ENCODE measurements at places on chromosomes 12 and 14.

GRCh38 chr12:103705927-103706326 lies 118.9 kb downstream of the STAB2 start:
- DNase-seq, result no peak

- DNase-seq, result no peak
Observed at GRCh38 chr12:5440978-5441377, 9.1 kb downstream of the NTF3 start.

DNA sequence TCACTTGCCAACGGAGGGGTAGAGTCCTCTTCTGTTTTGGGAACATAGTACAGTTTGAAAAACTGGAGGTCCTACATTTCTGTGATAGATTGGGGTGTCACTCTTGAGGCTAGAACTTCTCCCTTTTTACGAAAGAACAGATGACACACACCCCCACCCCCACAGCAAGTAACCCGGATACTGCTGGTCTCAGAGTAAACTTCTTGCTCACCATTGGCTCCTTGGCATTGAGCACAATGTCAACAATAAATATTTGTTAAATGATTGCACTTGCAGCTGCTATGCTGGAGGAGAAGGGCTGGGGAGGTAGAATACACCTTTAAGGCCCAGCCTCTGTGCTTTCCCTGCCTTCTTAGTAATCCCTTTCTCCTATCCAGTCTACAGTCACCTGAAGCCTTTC lies 149.8 kb downstream of the TGFB3 start:
- DNase-seq, result no peak

DNA sequence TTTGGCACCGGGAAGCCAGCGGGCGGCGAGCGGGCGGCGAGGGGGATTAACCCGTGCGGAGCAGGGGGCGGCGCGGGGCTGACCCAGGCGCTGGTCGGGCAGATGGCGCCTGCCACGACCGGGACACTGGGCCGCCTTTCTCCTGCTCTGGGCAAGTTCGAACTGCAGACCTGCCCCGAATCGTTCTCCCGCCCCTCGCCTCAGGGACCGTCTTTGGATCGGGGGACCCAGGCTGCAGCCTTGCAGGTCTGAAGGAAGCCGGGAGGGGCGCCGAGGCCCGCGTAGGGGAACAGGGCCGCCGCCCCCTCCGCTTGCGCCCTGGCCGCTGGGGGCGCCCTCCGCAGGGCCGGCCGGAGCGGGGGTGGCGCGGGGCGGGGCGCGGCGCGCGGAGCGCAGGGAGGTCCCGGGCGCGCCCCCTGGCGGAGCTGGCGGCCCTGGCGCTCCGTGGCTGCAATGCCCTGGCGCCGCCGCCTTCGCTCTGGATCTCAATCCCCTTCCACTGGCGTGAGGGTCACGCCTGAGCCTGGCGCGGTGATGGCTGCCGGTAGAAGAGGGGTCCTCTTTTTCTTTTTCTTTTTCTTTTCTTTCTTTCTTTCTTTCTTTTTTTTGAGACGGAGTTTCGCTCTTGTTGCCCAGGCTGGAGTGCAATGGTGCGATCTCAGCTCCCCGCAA lies 449 bp upstream of the LTBP2 start:
- peak; percentile 2 for DNase-seq

DNA sequence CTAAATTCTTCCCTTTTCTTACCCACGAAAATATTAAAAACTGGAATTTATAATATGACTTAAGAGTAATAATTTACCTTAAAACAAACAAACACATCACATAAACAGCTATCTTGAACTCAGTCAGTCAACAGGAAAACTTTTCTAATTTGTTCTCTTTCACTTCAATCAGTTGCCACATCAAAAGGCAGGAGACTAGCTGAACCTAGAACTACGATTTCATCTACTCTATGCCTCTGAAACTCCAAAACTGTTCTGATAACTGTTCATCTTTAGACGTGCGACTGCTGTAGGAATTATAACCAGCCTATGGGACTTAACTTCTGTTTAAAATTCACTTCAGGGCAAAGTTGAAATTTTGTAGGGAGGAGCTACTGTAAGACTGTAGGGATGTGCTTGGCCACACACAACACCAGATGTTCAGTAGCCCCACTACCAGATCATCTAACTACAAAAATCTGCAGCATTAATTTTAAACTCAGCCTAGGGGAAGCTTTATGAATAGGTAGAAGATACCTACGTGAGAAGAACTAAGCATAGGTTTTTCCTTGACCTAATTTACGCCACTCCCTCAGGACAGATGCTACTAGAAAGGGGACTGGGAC lies 7.6 kb upstream of the RAD51AP1 start:
- DNase-seq, result no peak

GRCh38 chr14:103206023-103206481 lies 82.8 kb downstream of the TNFAIP2 start:
- DNase-seq, result no peak

All from NCI-H1436 treated with DMSO at 0.1 percent for 48 hours (cell line).